ENCODE measurements at places on chromosomes 2 and 18. TPM values are rescaled to one million over a fixed set of nuclear protein-coding genes. Genes with fewer than 3 reads are reported as not detected.
A peak's percentile ranks its signal among the peaks of the same experiment; 100 is the strongest.

Gene ANKRD23
- total RNA-seq, result 7.6 TPM

Gene SLC9A2
- not detected for total RNA-seq

Gene ARHGAP28
- total RNA-seq, result not detected

GRCh38 chr2:144920755-144921530 lies 401.0 kb upstream of the ZEB2 start:
- DNase-seq, result no peak

DNA sequence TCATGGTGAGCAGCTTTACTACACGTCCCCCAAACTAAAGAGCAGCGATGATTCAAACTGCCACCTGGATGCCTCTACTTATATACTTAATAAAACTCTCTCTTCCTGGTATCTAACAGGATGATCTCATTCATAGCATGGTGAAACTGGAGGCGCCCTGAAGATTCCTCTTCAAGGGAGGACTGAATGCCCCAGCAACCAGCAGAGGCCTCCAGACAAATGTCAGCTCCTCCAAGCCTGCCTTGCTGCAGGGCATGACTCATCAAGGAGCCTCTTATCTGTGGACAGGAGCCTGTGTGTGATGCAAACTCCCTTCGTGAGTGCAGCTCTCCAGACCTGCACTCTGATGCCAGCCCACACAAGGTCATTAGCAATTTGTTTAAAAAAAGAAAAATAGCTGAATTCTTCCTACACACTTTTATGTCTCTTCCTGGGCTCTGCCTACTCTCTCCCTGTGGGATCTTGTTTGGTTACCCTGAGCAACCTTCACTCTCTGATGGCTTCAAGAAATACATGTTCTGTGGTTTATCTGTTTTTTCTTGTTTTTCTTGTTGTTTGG lies 30.2 kb downstream of the LONRF2 start:
- DNase-seq, result peak; percentile 43

DNA sequence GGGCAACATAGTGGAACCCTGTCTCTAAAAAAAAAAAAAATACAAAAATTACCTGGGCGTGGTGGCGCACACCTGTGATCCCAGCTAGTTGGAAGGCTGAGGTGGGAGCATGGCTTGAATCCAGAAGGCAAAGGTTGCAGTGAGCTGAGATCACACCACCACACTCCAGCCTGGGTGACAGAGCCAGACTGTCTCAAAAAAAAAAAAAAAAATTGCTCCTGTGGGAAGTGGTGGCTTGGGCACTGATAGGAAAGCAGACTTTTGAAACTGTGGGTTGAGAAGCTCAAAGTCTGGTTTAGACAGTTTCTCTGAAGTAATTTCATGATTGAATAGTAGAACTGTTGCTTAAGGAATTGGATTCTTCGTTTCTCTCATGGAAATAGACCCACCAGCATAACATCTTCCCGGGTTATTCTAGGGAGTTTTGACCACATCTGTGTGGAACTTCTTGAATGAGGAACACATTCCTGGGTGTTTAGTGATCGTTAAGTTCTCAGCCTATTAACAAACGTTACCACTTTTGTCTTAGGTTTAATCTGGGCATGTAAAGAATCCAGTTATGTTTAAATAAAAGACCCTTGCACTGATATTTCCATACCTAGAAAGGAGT lies 33.5 kb downstream of the GRHL1 start:
- no peak for DNase-seq

GRCh38 chr2:4077017-4077416 lies 373.6 kb downstream of the DCDC2C start:
- DNase-seq, result no peak

DNA sequence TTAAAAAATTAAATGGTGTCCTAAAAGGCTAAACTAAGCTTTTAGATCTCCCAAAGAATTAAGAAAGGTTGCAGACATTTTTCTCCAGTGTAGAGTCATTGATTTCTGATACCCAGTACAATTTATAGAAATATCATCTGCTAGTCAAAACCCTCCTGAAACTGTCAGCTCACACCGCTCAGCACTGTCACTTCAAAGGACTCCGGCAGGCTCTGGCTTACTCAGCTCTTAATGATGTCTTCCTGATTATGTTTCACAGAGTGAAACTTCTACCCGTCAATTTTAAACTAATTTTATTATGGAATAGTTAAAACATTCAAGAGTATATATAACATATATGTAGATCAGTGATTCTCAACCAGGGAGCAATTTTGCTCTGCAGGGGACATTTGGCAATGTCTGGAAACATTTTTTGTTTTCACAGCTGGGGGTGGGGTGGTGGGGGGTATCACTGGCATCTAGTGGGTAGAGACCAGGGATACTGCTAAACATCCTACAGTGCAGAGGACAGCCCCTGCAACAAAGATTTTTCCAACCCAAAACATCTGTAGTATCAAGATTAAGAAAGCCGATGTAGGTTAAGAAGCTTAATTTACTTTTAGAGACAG lies 31.6 kb downstream of the CDK15 start:
- DNase-seq, result no peak
